ENCODE measurements at places on chromosomes 7 and 10. TPM values are rescaled to one million over a fixed set of nuclear protein-coding genes. Genes with fewer than 3 reads are reported as not detected.

GRCh38 chr10:69899727-69900595 lies 98.3 kb downstream of the COL13A1 start:
- DNase-seq = no peak

GRCh38 chr10:124521429-124521871 lies 59.8 kb downstream of the LHPP start:
- no peak for DNase-seq

DNA sequence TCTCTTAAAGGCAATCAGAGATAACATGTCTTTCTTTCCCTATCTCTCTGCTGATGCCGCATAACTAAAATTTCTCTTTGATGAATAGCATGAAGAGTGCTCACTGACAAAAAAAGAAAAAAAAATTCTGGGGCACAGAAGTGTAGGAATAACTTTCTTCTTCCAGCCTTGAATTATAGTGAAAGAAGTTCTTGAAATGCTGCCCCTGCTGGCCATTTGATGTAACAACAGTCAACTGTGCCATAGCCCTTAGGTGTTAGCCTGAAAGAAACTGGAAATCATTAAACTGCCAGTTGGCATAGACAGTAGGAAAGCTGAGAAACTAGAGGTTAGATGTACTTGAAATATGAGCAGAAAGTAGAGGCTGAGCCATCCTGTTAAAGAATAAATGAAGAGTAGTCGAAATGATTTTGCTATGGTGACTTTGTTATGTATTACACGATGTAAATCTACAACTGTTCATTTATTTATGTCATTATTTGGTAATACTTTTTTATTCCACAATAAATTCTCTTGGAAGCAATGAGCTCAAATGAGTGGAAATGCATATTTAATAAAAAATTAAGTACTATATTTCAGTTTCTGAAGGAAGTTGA lies 48.3 kb upstream of the FAM171A1 start:
- peak; percentile 52 for DNase-seq

Gene NRP1
- 166 TPM for polyA plus RNA-seq

Gene ABCA13
- 0.88 TPM for polyA plus RNA-seq
